ENCODE measurements at places on chromosomes 6 and 20. TPM values are rescaled to one million over a fixed set of nuclear protein-coding genes. Genes with fewer than 3 reads are reported as not detected.

DNA sequence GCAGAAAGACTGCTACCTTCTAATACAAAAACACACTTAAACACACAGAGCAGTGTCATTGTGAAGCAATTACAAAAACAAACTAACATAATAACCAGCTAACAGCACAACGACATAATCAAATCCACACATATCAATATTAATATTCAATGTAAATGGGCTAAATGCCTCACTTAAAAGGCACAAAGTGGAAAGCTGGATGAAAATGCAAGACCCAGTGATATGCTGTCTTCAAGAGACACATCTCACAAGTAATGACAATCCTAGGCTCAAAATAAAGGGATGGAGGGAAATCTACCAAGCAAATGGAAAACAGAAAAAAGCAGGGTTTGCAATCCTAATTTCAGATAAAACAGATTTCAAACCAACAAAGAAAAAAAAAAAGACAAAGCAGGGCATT lies 67.8 kb upstream of the HTR1E start:
- no peak for DNase-seq

DNA sequence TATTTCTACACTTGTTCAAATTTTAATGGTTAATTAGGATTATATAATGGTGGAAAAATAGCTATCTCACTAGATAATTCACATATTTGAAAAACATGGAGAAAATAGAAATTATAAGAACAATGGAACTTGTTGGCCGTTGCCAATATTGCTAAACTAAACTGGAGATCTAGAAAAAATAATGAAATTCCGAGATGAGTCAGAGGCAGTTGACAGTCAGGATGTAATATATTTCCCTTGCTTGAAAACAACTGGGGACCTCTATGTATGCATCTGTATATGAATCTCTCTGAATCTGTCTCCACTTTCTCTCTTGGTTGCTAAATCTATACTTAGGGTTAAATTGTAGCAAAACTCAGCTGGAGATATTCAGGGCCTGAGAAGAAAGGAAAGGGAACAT lies 1108.2 kb upstream of the GJE1 start:
- DNase-seq, result no peak

Gene DYNLT1
- 151 TPM for polyA plus RNA-seq

- DNase-seq, result no peak
Measured at GRCh38 chr6:136427378-136427717, 122.9 kb downstream of the MAP7 start.

Gene FOXF2
- polyA plus RNA-seq, result 0.10 TPM

DNA sequence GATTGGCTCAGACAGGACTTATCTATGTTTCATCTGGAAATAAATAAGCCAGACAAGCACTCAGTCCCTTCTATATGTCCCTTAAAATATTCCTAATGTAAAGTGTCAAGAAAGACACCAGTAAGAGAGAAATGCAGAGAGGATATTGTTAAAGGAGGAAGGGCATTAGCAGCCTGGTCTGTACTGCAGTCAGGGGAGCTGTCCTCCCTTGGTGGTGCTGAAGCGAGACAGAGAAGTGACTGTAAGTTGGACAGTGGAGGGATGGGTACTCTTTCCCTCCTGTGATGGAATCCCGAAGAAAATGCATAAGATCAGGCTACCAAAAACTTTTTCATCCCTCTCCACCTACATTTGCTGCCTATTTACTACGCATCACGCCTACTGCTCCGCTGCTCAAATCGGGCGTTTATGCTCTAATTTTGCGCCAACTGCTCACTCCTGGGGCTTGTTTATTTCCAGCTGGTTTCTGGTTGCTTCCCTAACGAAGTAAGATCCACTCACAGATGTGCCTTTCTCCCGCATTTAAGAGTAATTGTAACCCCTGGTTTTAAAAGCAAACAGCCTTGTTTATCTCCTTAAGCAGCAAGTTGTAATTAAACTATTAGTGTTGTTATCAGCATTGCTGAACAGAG lies 35.2 kb downstream of the PHACTR1 start:
- peak; percentile 78 for DNase-seq

Gene FRS3
- 6.0 TPM for polyA plus RNA-seq

DNA sequence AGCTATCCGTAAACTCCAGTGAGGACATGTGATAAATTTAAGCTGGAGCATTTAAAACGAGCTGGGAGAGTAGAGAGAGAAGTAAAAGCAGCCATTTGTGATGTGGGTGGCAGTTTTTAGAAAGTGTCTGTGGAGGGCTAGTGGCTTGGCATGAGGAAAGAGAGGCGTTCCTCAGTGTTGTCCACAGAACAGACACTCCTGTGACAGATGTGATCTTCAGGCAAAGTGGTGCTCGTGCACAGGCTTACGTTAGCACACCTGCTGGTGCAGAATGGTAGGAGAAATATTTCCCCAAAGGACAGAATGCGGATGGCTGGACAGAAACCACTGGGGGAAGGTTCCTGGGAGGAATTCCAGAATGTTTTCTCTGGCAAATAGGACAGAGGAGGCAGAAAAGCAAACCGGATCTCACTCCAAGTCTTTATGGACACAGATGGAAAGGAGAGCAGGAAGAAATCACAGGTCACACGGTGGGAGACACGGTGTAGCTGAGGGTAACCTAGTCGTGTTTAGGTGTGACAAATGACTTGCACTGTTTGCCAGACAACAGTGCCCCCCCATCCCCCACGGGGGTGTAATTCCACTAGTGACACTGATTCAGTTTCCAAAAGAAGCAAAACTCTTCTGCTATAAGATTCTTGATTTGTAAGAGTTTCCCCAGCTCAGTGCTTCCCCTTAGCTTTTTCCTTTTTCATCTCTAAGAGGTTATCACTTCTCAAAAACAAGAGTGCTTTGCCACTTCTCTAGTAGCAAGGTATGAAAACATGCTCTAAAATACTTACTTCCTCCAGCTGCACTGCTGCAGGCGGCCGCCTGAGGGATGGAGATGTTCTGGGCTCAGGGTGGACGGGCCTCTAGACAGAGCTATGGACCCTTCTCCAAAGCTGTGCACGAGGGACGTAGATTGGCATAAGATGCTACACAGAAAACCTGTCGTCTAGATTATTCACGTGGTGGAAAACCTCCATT lies 293.2 kb downstream of the QKI start:
- DNase-seq, result no peak

DNA sequence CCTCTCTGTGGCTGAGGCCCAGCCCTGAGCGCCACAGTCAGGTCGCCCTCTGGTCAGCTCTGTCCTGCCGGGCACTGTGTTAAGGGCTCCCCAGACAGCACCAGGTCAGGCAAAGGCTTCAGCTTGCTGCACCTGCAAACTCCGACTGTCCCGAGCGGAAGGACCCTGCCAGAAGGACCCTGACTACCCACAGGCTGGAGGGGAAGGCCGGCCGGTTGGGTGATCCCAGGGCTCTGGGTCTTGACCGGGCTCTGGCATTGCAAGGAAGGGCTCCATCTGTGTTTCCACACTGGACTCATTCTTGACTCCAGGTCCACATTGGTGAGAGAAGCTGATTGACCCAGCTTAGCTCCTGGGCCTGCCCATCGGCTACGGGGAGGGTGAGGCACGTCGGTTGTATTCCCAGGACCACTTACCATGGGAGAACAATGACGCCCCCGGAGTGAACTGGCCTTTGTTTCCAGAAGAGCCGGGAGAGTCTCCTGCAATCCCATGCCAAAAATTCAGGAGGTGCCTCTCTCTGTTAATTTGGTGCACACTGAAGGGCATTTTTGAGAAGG lies 229.8 kb downstream of the TAF4 start:
- DNase-seq, result no peak

DNA sequence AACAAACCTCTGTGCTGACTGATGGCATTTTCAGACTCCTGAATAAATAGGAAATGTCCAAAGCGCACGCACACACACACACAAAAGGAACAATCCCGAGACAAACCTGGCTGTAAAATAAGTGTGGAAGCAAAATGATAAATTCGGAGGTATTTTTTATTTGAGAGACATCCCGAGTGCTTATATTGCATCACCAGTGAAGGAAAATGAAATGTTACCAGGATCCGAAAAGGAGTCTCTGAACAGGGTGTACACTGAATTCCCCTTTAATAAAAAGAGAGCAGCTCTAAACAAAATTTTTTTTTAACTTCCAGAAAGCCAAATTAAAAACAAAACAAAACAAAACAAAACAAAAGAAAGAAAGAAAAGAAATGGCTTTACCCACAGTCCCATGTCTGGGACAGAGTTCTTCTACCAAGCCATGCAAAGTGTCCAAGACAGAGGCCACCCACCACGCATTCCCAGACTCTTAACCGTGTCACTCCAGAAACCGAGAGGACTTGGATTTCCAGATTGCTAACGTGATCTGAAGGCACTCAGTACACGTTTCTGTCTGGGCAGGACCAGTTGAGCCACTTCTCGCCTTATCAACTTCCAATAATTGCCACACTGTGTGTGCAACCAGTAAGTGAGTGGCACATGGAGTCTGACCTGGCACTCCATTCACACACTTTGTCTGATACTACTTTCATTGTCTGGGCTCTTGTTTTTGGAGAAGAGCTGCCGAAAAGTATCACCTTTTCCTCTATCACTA lies 817 bp downstream of the ME1 start:
- peak; percentile 28 for DNase-seq

GRCh38 chr20:15913391-15914025 lies 659.7 kb downstream of the KIF16B start:
- DNase-seq, result peak; percentile 82

DNA sequence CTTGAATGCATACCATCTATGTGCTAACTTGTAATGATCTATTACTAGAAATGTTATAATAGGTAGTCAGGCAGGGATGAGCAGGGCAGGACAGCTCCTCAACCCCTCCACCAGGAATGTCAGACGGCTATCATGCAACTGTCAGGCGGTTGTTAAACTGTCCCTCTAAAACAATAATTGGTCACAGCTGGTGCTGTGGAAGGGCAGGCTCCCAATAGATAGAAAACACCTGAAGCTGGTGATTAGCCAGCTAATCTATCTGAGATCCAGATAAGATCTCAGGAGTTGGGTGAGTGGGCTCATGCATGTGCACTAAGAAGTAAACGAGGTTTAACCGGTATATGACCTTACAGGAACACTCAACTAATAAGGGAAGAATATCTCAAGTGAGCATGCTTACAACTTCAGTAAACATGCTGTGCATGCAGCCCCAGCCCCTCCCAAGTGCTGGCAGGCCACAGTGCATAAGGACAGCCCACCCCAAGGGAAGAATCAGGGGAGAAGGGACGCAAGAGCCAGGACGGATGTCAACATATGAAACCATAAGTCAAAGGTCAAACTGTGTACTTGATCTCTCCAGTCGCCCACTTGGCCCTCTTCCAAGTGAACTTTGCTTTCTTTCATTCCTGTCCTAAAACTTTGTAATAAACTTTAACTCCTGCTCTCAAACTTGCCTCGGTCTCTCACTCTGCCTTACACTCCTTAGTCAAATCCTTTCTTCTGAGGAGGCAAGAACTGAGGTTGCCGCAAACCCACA lies 566.2 kb upstream of the NRSN1 start:
- DNase-seq, result peak; percentile 30
